NCI-H1105 (cell line): ENCODE measurements at places on chromosomes 4 and X.

- no peak for DNase-seq
These were observed 27.3 kb downstream of the CT45A1 start for GRCh38 chrX:135740681-135741149.

- DNase-seq = no peak
These were observed 1.3 kb downstream of the SLC6A8 start for GRCh38 chrX:153688911-153689590.

- no peak for DNase-seq
These were observed 23.8 kb downstream of the BMX start for GRCh38 chrX:15524417-15524816.

GRCh38 chr4:98110214-98110613 lies 33.1 kb downstream of the STPG2 start:
- no peak for DNase-seq

- DNase-seq = peak; percentile 29
These were observed 2.1 kb upstream of the PCDH7 start for GRCh38 chr4:30718021-30718542.

DNA sequence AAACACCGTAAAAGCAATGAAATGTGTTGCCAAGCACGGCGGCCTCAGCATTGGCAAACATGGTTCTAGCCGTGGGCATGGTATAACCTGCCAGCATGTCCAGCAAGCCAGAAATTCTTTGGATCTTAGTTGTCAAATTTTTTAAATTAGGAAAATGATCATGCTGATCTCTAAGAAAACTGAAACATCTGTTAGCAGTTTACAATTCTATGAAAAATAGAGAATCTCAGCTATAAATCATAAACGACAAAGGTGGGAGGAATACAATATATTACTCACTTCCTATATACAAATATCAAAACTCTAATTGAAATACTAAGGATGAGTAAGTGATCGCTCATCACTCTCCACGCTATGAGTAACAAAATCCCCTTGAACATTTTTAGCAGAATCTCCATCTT lies 130.3 kb downstream of the ADGRA3 start:
- no peak for DNase-seq

DNA sequence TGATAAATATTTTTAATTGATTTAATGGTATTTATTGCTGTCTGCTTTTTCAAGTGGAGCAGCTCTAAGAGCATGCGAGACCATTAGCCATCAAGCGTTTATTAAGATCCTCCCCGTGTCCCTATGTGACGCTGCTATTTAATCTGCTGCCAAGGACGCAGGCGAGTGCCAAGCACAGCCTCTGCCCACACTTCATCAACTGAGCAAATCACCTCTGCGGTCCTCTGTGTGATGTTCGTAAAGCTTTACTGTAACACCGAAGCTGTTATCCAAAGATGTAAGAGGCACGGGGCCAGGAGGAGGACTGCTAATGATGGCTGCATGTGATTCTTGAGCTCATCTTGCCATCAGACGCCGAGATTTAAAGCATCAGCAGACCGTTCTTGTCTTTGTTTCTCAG lies 79.5 kb downstream of the STOX2 start:
- no peak for DNase-seq

- DNase-seq = no peak
These were observed 491.0 kb upstream of the MAGEB2 start for GRCh38 chrX:29724316-29724715.

DNA sequence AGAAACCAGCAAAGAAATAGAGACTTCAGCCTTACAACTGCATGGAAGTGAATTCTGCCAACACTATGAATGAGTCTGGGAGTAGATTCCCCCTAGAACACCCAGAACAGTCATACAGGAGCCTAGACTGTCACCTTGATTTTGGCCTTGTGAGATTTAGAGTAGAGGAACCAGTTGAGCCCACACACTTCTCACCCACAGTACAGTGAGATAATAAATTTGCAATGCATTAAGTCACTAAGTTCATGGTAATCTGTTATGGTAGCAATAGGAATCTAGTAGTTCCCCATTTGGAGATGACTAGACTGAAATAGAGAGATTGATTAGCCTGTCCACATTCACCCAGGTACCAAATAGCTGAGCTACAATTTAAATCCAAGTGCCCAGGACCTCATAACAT lies 59.0 kb downstream of the FAM13A start:
- no peak for DNase-seq
